T-helper 2 cell (primary cell): ENCODE measurements at places on chromosomes 11 and 22.

DNA sequence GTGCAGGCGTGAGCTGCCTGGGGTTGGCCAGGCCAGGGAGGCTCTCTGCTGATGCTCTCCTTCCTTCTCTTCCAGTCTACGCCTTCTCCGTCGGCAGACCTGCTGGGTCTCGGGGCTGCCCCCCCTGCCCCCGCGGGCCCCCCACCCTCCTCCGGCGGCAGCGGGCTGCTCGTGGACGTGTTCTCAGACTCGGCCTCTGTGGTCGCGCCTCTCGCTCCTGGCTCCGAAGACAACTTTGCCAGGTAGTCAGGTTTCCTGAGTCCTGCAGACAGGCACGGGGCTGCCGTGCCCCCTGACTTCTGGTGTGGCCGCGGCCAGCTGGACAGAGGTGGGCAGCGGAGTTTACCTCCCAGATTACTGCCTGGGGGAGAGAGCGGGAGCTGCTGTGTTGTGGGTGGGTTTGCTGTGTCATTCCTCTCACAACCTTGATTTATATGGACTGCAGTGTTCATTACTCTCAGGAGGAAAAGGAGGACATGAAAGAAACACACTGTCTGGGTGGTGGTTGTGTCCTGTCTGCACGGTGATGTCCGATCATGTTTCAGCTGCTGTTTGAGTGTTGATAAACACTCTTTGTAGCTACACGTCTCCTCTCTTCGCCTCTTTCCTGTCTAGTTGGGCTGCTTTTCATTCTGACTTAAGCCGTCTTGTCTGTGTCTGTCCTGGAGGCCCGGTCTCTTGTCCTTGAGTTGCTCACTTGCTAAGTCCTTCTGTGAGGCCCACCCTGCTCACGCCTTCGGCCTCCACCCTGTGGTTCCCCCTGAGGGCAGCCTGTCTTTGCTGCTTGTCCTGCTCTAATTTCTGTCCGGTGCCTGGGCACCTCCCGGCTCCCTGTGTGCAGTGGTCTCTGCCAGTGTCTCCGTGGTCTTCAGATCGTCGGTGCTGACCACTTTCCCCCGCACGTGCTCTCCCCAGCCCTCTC is 35.9 kb downstream of the MUC6 start:
- no peak for DNase-seq

DNA sequence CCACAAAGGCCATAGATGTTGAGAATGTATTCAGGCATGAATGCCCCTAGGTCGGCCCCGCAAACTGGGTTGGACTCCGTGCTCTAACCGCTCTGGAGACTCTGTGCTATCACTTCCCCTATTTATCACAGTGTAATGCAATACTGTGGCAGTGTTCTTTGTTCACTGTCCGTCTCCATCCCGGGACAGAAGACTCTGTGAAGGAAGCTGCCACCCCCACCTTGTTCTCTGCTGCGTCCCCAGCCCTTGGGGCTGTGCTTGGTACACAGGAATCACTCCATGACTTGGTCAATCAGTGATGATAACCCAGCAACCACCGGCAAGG is 57.6 kb downstream of the TSPAN18 start:
- DNase-seq, result no peak

GRCh38 chr22:46971099-46971763 is 208.8 kb downstream of the TBC1D22A start:
- no peak for DNase-seq

- no peak for DNase-seq
Observed at GRCh38 chr11:33949252-33949913, 57.5 kb upstream of the LMO2 start.

- DNase-seq, result no peak
Observed at GRCh38 chr11:5225480-5225871, 1.4 kb downstream of the HBB start.

DNA sequence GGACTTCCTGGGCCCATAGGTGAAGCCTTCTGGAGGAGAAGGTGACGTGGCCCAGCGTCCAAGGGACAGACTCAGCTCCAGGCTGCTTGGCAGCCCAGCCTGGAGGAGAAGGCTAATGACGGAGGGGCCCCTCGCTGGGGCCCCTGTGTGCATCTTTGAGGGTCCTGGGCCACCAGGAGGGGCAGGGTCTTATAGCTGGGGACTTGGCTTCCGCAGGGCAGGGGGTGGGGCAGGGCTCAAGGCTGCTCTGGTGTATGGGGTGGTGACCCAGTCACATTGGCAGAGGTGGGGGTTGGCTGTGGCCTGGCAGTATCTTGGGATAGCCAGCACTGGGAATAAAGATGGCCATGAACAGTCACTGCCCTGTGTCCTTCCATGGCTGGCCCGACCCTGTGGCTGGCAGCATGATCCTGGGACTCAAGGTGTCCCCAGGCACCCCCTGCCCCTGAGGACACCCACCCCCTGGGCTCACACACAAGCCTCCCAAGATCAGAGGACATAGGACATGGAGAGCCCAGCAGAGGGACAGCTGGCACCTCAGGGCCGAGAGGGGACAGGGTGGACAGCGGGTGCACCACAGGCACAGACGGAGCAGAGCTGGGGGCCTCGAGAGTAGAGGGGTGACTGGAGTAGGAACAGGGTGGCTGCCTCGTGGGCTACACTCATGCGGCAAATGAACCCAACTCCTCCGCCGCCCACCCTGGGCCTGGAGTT is 10.1 kb downstream of the SIGIRR start:
- no peak for DNase-seq

- DNase-seq, result no peak
Observed at GRCh38 chr22:48098243-48098920, 1335.9 kb downstream of the TBC1D22A start.

DNA sequence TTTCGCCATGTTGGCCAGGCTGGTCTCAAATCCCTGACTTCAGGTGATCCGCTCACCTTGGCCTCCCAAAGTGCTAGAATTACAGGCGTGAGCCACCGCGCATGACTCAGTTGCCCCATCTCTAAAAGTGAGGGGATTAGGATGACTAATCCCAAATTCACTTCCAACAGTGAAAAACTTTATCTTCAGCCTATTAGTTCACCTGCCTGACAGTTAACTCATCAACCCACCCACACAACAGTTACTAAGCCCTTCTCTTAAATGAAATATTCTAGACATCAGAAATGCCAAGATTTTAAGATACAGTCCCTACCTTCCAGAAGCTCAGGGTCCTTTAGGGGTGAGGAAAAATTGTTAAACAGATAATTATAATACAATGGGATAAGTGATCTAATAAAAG is 2.0 kb upstream of the ANKRD42 start:
- DNase-seq, result no peak

DNA sequence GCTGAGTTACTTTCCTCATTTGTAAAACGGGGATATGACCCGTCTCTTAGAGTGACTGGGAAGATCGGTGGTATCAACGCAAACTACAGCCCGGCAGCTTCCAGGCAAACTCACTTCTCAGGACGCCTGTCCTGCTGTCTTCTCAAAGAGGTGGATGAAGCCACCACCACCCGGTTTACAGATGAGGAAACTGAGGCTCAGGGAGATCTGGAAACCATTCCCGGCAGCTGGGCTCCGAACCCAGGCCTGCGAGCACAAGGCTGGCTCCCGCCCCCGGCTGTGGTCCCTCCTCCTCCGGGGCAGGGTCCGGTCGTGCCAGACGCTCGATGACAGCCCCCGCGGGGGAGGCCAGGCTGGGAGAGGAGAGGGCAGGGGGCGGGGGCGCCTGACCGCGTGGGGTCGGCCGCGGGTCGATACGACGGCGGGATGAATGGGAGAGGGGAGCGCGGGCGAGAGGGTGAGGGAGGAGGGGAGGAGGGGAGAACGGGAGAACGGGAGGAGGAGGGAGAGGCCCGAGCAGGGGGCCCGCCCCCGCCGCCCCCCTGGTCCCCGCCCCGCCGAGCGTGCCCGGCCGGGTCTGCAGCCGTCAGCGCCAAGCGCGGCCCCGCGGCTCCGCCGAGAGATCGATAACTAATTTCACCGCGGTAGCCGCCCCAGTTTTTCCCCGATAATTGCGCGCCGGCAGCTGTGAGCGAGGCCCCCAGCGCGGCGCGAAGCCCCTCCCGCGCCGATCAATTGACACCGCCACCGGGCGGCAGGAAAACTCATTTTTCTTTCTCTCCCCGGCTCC is 14.0 kb downstream of the IGLL1 start:
- no peak for DNase-seq

GRCh38 chr11:133917921-133918607 is 38.7 kb downstream of the IGSF9B start:
- DNase-seq, result no peak

GRCh38 chr11:42237701-42238235 is 778.3 kb upstream of the LRRC4C start:
- DNase-seq, result no peak

- no peak for DNase-seq
Observed at GRCh38 chr11:111849631-111850030, 21.8 kb downstream of the ALG9 start.

DNA sequence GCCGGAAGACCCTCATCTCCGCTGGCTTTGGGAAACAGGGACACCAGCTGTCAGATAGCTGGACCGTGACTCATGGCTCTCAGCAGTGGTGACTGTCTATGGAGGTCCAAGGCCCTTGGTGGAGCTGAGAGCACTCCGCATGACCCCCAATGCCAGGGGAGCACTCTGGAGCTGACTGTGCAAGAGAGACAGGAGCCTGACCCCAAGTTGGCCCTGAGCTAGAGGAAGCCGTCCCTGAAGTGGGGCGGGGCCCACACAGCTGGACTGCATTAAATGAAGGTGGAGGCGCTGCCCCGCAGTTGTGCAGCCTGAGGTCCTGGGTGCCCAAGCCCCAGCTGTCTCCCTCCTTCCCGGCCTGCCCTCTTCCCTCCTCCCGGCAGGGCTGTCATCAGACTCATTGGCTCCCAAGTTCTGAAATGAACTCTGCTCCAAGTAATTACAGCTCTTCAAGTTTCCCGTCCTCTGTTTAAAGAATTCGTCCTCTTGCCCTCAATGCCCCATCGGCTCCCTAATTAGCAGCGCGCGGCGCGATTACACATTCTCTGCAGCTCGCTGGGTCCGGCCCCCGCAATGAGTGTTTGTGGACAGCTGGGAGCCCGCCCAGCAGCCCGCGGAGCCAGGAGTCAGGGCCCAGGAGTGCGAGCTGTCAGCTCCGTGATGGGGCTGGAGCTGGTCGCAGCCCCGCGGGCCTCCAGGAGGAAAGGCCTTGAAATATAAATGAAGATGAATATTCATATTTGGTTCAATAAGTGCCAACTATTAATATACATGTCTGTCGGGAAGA is 93.2 kb upstream of the LMO1 start:
- no peak for DNase-seq

DNA sequence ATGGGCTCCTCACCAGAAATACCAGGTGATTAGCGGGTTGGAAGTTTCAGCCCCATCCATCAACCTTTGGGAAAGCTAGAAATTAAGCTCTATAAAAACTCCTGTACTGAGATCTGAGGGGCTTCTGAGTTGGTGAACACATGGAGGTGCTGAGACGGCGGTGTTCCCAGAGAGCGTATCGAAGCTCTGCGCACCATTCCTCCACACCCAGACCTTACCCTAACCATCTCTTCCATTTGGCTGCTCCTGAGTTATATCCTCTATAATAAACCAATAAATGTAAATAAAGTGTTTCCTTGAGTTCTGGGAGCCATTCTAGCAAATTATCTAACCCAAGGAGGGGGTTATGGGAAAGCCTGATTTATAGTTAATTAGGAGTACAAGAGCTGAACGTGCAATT is 41.4 kb downstream of the TMEM123 start:
- DNase-seq, result no peak

DNA sequence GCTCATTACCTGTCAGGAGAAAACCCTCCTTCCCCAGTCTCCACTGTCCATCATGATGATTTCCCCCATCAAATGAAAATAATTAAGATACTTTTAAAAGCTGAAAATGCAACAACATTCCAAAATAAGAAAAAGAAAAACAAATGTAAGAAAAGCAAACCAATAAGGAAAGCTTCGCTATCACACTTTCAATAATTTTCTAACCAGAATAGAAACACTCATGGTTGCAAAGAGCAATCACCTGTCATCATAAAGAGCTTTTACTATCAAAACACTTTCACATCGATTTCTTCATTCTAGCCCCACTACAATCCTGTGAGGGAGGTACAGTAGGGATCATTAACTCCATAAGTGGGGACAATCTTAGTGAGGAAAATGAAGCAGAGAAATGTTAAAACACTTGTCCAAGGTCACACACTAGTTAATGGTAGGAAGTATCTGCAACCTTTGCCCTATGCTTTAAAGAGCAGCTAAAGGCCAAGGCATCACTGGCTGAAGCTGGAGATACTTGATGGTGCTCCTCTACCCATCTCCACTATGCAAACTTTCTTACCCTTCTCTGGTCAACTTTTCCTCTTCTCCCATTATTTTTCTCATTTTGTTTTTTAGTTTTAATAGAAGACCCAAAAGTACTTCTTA is 2.6 kb downstream of the RBM4B start:
- DNase-seq, result no peak

GRCh38 chr11:92477686-92478085 is 253.1 kb downstream of the FAT3 start:
- DNase-seq, result no peak

DNA sequence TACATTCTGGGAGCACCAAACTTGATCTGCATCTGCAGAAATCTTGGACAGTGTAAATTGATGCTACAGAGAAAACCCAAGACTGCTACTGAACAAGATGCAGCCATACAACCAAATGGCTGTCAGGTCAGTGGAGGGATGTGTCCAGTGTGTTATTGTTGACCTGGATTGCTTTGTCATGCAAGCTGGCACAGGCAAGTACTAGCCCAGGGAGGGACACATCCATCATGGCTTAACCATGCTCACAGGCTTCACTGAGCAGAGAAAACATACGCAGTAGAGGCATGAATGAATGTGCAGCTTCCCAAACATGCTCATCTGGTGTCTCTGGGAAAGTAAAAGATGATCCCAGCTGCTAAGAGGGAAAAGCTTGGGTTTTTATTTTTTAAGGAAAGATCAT is 93.6 kb downstream of the MTNR1B start:
- no peak for DNase-seq

GRCh38 chr22:37442135-37442534 is 14.9 kb upstream of the ELFN2 start:
- DNase-seq, result no peak

GRCh38 chr11:69000831-69001242 is 12.2 kb downstream of the MRGPRF start:
- DNase-seq, result no peak

DNA sequence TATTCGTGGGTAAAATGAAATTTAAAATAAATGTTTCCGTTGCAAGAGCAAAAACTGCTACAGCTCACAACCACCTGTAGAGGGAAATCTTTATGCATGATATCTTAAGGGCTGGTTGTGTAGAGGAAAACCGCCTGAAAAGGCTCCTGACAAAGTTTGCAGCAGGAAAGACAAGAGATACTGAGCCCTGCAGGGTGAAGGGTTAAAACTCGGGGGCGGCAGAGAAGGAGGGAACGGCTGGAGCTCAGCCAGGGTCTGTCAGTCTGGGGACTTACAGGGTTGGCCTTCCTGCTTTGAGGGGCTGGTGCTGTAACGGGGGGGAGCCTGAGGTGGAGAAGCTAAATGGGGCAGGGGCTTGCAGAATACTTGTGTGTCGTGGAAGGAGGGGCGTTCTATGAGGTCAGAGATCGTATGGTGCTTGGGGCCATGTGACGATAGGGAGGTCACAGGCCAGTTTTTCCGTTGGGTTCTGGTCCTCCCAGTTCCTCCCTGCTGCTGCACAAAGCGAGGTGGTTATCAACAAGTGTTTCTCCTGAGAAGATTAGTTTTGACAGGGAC is 122.9 kb upstream of the HSD17B12 start:
- no peak for DNase-seq

GRCh38 chr11:73907191-73907590 is 30.4 kb downstream of the PAAF1 start:
- DNase-seq, result no peak

GRCh38 chr11:116065986-116066385 is 561.8 kb upstream of the CADM1 start:
- DNase-seq, result no peak
